ENCODE measurements at places on chromosomes 5 and 9. TPM values are rescaled to one million over a fixed set of nuclear protein-coding genes. Genes with fewer than 3 reads are reported as not detected.

The TMEFF1 gene
- 0.27 TPM for total RNA-seq

The TAF11L10 gene
- not detected for total RNA-seq

The MEGF10 gene
- total RNA-seq: not detected

The HSPB3 gene
- total RNA-seq: not detected

The FOXI1 gene
- total RNA-seq: not detected
